ENCODE measurements at places on chromosomes 13 and 19. TPM values are rescaled to one million over a fixed set of nuclear protein-coding genes. Genes with fewer than 3 reads are reported as not detected.

The ZNF14 gene
- total RNA-seq = 5.7 TPM

The PLIN5 gene
- 25.5 TPM for total RNA-seq

The DAZAP1 gene
- 92.1 TPM for total RNA-seq

The ZNF418 gene
- total RNA-seq = 12.2 TPM

The C1QTNF9B gene
- total RNA-seq = 0.34 TPM

The PCSK4 gene
- 1.5 TPM for total RNA-seq

DNA sequence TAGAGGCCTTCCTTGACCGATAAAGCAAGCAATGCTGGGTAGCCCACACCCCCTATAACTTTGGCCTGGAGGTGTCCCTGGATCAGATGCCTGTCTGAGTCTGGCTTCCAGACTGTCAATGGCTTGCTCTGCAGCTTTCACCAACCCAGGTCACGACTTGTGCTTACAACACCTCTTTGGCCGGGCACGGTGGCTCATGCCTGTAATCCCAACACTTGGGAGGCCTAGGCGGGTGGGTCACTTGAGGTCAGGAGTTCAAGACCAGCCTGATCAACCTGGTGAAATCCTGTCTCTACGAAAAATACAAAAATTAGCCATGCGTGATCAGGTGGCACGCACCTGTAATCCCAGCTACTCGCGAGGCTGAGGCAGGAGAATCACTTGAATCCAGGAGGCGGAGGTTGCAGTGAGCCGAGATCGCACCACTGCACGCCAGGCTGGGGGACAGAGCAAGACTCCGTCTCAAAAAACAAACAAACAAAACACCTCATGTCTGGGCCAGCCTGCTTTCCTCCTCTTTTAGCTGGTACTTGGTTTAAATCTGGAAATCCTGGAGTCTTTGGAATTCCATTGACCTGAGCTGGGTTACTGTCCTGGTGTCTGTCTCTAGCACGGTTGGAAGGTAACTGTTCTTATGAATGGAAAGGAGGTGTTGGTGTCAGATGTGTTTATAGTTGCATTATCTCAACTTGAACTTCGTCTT is 10.3 kb upstream of the GARRE1 start:
- DNase-seq = no peak

DNA sequence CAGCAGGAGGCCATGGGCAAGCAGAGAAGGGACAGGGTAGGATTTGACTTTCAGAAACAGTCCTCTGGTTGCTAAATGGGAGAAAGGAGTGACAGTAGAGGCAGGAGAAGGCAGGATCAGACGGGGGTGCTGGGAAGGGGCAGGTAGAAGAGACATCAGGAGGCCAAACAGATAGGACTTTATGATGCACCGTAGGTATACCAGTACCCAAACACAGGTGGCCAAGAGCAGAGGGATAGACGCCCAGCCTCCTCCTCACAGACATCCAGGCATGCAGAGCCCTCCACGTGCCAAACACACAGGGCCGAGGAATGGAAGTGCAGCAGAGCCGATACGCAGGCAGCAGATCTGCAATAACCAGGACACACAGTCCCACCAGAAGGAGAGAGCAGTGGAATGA is 1.3 kb upstream of the AXL start:
- no peak for DNase-seq

DNA sequence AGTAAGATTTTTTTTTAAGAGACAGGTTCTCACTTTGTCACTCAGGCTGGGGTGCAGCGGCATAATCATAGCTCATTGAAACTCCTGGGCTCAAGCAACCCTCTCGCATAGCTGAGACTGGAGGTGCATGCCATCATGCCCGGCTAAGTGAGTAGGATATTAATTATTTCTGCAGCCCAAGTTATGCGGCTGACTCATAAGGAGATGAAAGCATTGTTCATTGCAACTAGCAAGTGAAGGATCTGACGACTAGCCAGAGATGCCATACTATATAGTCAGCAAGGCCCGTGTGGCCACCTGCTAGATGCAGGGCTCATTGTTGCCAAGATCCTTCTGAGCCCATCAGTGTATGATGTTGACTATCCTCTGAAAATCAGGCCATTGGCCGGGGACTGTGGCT is 45.2 kb downstream of the ABCC4 start:
- DNase-seq = no peak

GRCh38 chr13:29543230-29544215 is 52.0 kb downstream of the SLC7A1 start:
- DNase-seq = no peak

DNA sequence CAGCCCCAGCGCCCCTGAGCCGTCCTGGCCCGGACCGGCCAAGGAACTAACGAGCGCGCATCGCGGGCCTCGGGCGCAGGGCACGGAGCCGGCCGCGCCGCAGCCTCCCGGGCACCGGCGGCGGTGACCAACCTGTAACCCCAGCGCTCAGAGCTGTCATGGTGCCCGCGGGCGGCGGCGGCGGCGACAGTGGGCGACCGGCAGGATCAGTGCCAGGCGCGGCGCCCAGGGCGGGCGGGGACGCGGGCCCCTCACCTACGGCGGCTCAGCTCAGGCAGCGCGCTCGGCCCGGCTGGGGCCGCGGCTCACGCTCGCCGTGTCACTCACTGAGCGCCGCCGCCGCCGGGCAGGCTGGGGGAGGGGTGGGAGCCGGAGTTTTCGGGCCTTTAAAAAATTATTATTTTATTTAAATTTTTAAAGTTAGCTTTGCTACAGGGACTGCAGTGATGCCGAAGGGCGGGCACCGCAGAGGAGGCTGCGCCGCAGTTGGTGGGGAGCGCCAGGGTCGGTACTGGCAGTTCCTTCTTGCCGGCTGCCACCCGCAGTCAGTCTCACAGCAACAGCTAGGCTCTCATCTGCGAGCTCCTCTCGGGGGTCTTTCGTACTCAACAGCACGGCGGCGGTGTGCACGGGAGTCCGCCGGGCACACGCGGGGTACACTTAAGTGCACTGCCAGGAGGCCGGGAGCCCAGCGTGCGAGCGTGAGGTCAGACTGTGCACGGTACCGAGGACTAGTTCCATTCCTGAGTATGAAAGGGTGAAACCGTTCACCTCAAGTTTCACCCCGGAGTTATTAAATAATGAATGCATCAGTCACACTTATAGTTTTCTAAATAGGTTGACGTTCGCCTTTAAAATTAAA is at the start of gene NALCN:
Gene NALCN, minus strand, starts transcription at position 328 of the 862 bp plus-strand sequence. CDS start 17,382 bp downstream, outside the sequence.
- peak; percentile 73 for DNase-seq

- DNase-seq = no peak
Measured at GRCh38 chr19:15393963-15394362, 14.4 kb upstream of the AKAP8 start.

DNA sequence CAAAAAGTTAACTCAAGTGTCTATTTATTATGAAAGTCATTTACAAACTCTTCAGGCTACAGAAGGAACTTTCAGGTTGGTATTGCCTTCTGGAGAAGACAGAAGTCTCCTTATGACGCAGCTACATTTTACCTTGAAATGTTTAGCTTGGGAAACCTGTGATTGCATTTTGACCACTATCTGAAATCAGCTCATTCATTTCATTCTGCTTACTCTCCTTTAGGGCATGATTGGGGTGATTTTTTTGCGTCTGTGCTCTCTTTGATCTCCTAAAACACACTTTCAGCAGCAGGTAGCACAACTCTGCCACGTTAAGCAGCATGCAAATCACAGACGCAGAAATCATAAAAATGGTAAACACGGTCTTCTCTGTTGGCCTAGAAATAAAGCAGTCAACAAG is 9.6 kb downstream of the GJB6 start:
- DNase-seq = no peak

DNA sequence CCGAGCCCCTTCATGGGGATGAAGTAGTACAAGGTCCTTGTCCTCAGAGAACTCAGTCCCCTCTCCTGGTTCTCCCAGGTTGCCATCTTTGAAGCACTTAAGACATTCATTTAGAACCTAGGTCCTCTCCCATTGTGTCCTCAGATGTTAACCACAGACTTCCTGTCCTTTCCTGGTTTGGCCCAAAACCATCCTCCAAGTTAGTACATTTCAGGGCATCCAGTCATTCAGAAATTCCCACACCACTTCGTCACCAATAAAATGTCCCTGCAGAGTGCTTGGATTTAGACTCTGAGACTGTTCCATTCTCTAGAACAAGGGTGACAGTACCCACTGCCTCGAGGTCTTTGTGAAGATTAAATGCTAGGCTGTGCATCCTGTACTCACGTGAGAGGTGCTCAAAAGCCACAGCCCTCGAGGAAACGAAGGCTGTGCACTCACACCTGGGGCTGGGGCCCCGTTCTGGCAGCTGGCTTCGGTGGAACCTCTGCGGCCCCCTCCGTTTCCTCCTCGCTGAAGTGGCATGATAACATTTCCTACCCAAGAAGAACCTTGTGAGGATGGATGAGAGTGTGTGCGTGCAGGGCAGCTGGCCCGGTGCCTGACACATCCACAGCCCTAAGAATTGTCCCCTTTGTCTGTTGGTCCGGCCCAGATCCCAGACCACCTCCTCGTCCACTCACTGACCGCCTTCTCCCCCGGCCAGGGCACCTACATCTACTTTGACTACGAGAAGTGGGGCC is 4.7 kb downstream of the LENG1 start:
- DNase-seq = peak; percentile 59

DNA sequence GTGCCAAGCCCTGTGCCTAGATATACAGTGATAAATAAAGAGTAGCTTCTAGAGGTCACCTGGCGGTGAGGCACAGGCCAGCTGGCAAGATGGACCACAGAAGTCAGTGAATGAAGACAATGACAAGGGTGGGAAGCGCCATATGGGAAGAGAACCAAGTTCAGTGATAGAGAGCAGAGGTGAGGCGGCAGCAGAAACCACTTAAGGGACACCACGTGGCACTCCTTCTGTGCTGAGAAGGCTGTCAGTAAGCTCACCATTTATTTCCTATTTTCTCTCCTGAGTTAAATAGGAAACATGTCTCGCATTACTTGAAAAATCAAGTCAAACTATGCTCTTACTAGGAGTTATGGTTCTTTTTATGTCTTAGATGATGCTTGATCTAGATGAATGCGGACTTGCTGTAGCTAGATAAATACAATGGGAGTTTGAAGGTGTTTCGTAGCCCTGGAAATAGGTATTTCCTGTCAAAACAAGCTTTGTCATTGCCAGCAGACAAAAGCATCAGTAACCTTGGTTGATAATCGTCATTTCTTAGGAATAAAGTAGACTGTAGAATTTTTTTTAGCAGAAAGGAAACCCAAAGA is 17.8 kb downstream of the ALOX5AP start:
- no peak for DNase-seq

DNA sequence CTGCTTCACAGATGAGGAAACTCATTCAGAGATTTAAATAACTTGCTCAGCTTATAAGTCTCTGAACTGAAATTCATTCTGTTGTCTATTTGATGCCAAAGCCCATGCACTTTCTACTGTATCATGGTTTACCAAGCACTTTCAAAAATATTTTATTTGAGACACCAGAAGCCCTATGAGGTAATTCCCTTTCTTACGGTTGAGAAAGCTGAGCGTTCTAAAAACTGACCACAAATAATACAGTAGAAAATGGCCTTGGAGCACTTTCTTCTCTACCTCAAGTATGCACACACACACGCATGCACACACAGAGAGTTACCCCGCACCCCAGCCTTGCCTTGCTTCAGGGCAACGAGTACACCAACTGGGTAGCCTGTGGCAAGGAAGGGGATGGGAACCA is 228.5 kb downstream of the RFC3 start:
- DNase-seq = no peak

GRCh38 chr13:104281910-104282309 is 1215.7 kb upstream of the SLC10A2 start:
- DNase-seq = peak; percentile 48

DNA sequence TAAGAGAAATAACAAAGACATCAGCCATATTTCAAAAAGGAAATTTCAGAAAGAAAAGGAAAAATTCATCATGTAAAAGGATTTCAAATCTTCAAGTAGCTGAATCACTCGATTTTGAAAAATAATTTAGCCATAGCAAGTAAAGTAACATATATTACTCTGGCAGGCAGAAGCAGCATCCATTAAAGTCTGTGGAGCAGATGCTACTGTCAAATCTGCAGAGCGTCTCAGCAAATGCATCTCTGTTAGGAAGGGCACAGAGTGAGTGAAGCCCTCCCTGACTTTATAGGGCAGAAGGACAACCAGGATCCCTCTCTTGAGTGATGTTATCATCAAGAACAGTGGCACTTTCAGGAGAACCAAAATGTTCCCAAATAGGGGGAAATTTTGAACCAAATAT is 445.5 kb downstream of the EFNB2 start:
- DNase-seq = no peak

GRCh38 chr13:21909331-21909730 is 238.5 kb downstream of the FGF9 start:
- DNase-seq = no peak

GRCh38 chr13:113650275-113650674 is 7.7 kb downstream of the ATP4B start:
- DNase-seq = peak; percentile 18

DNA sequence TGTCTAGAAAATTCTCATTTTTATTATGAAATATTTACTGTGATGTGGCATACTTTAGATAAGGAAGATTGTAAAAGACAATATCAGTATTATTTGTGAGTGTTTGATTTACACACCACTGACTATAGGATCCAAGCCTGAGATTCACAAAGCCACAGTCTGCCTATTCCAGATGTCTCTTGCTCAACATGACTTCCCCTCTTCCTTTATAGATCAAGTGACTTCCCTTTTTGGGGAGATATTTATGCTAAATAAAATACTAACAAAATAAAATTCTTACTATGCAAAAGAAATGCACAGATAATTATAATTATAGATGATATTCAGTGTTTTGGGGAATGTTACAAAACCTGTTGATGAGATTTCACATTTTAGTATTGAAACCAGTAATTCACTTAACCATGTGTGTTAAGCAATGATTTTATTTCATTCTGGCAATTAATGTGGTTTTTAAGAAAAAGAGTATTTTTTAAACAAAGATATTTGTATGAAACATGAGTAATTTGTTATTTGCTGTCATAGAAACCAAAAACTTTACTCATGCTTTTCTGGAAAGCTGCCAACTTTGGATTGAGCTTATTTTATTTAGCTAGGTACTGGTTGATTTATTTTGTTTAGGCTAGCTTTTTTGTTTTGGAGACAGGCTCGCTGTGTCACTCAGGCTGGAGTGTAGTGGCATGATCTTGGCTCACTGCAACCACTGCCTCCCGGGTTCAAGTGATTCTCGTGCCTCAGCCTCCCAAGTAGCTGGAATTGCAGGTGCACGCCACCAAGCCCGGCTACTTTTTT is 13.7 kb upstream of the GPR183 start:
- DNase-seq = no peak

DNA sequence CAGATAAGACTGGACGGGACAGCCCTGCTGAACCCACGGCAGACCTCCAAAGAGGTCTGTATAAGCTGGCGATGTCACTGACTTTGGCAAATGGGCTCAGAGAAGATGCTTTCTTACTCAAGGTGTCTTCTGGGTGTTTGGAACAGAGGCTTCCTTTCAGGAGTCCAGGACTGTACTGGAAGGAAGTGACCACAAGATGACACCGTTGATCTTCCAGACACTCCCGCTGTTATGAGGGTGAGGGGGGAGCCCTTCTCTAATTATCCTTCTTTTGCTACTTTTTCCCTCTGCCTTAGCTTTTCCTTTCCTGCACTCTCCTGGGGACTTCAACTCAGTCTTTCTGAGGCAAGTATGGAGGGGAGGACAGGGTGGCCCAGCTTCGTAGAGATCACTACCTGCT is 65.2 kb upstream of the ZNF599 start:
- no peak for DNase-seq

GRCh38 chr13:71869274-71869673 is 2.3 kb upstream of the DACH1 start:
- no peak for DNase-seq

All from right cardiac atrium (tissue), 5 donors.